ENCODE measurements at places on chromosomes 3 and 15. TPM values are rescaled to one million over a fixed set of nuclear protein-coding genes. Genes with fewer than 3 reads are reported as not detected.

DNA sequence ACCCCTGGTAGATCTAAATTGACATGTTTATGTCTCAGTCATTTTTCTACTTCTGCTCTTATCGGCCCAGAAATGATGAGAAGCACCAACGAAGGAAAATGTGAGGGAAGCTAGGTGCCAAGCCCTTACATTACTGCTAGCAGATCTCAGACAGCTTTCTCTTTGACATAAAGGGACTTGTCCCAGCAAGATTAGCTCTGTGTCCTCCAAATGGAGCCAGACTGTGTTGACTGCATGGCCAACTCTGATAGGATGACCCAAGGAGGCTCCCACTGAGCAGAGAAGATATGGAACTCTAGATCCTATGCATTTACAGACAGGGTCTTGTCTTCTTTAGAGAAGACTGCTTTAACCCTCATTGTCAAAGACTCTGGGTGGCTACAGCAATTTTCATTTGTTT lies 2.8 kb upstream of the MCTP2 start:
- DNase-seq: no peak

- no peak for DNase-seq
Measured at GRCh38 chr15:96171853-96172296, 158.6 kb upstream of the NR2F2 start.

DNA sequence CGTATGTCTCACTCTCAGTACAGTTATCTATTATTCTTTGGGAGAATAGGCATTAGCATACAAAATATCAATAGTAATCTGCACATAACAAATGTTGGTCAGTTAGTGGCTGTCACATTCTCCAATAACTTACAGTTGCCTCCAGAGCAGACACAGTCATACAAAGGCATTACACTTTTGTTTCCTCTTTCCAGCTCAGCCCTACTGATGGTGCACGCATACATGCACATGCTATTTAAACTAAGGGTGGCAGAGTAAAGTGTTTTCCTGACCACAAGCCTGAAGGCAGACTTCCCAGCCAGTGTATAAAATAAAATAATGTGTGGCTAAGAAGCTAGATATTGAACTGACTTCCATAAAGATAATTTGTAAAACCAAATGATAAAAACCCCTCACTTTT lies 47.6 kb downstream of the PHLDB2 start:
- peak; percentile 17 for DNase-seq

- DNase-seq: no peak
Measured at GRCh38 chr15:36960179-36960946, 140.0 kb downstream of the MEIS2 start.

- DNase-seq: no peak
Measured at GRCh38 chr15:99331381-99331780, 80.1 kb downstream of the LRRC28 start.

GRCh38 chr3:179063945-179064560 lies 7.6 kb downstream of the ZMAT3 start:
- DNase-seq: peak; percentile 78

DNA sequence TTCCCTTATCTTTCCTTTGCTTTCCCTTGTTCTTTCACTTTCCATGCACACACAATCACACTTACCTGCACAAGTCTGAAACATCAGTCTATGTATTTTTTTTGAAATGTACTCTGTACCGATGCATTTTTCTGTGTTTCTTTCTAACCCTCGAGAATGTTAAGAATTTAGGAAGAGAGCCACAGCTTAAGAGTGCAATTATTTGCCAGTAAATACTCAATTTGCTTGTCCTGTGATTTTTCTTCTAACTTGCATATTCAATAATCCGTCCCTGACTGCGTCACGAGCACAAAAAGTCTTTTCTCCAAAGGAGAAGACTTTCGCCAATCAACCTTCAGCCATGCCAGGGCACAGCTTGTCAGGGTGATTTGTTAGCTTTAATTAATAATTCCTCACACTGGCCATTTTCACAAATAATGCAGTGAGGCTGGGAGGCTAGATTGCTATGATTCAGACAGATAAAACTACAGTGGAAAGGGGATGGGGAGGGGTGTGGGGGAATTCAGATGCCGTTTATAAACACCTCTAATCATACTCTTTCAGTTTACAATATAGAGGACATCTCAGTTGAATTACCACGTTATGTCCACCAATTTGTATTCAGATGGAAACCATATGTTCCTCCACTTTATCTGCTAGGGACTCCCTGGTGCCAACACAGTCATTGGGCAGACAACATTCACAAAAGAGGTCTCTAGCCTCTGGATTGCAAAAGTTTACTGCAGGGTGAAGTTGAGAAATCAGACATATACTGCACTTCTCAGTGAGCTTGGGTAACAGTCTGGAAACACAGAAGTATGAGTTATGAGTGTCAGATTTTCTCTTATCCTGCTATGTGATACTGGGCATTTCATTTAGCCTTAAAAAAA lies 388.0 kb downstream of the ZBTB20 start:
- DNase-seq: peak; percentile 67

AMOTL2 gene
- total RNA-seq: 13.1 TPM

ZNF385D gene
- not detected for total RNA-seq

WDR93 gene
- 0.48 TPM for total RNA-seq
